ENCODE measurements at places on chromosomes 2 and 18.

- no peaks in the 10 kb centered on the region for H3K4me1 ChIP-seq
- no peak overlapping the region for H3K4me3 ChIP-seq
- H3K36me3 ChIP-seq, result no peaks in the 10 kb centered on the region
- H3K27ac ChIP-seq, result no peak overlapping the region
- no peak for DNase-seq
Observed at GRCh38 chr2:222714361-222715241, 43.1 kb downstream of the MOGAT1 start.

- H3K4me1 ChIP-seq, result no peaks in the 10 kb centered on the region
- H3K27me3 ChIP-seq, result no peaks in the 10 kb centered on the region
- H3K36me3 ChIP-seq, result no peaks in the 10 kb centered on the region
- no peak for DNase-seq
Observed at GRCh38 chr2:34159901-34160300, 560.8 kb upstream of the FAM98A start.

DNA sequence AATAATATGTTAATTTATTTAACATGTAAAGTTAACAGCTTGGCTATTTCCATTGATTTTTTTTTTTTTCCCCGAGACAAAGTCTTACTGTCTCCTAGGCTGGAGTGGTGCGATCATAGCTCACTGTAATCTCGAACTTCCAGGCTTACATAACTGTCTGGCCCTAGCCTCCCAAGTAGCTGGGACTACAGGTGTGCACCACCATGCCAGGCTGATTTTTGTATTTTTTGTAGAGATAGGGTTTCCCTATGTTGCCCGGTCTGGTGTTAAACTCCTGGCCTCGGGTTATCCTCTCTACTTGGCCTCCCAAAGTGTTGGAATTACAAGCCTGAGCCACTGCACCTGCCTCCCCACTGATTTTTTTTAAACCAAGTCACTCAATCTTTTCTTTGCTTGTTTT, 32.5 kb upstream of the KLHL14 start:
- no peak for DNase-seq
- H3K36me3 ChIP-seq, result no peaks in the 10 kb centered on the region
- no peaks in the 10 kb centered on the region for H3K27me3 ChIP-seq
- H3K4me1 ChIP-seq, result no peaks in the 10 kb centered on the region
- H3K4me3 ChIP-seq, result no peak overlapping the region

DNA sequence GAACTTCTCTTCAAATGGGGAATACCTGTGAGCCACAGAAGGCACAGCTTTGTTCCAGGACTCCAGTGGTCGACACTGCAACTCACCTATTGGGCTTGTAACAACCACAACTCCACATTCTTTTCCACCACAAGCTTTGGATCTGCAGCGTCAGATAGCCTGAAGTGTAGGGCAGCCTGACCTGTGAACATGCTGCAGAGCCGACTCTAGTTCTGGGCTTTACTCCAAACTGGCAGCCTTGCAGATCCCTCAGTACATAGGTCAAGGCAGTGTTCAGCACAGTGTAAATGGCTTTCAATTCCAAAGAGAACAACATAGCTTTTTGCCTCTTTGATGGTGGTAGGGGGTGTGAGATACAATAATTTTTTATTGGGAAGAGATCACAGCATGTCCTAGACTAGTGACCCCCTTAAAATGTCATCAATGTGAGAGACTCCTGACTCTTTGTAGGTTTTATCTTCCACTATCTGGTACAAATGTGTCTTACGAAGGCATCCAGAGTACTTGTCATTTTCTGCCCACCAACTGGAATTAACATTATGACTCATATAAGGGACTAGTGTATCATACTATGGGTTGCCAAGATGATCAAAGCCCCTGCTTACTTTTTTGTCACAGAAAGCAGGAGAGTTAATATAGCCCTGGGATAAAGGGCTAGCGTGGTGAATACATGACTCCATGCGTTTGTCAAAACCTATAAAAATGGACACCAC, 149.8 kb downstream of the COPS8 start:
- H3K27me3 ChIP-seq, result no peaks in the 10 kb centered on the region
- no peaks in the 10 kb centered on the region for H3K4me1 ChIP-seq
- H3K4me3 ChIP-seq, result no peak overlapping the region
- DNase-seq, result no peak

DNA sequence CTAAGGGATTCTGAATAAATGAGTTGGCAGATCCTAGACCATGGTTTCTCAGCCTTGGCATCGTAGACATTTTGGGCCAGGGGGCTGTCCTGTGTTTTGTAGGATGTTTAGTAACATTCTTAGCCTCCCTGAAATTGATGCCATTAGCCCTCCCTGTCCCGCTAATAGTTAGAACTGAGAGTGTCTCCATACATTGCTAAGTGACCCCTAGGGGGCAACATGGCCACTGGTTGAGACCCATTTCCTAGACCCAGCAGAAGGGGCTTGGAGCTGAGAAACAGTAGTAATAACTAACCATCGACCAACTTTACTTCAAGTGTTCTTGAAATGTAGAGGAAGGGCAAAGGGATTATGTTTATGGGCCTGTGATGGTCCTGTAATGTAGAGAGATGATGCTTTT, 40.8 kb downstream of the KCMF1 start:
- no peak overlapping the region for H3K27ac ChIP-seq
- H3K27me3 ChIP-seq, result no peaks in the 10 kb centered on the region
- peaks cover 32% of the 10 kb centered on the region for H3K4me1 ChIP-seq
- peaks cover 5% of the 10 kb centered on the region for H3K36me3 ChIP-seq

- H3K4me3 ChIP-seq, result no peak overlapping the region
- H3K36me3 ChIP-seq, result no peaks in the 10 kb centered on the region
- no peak overlapping the region for H3K27ac ChIP-seq
- peaks cover 6% of the 10 kb centered on the region for H3K27me3 ChIP-seq
- no peak for DNase-seq
- H3K4me1 ChIP-seq, result no peaks in the 10 kb centered on the region
Observed at GRCh38 chr2:236656721-236657120, 87.1 kb downstream of the ACKR3 start.

DNA sequence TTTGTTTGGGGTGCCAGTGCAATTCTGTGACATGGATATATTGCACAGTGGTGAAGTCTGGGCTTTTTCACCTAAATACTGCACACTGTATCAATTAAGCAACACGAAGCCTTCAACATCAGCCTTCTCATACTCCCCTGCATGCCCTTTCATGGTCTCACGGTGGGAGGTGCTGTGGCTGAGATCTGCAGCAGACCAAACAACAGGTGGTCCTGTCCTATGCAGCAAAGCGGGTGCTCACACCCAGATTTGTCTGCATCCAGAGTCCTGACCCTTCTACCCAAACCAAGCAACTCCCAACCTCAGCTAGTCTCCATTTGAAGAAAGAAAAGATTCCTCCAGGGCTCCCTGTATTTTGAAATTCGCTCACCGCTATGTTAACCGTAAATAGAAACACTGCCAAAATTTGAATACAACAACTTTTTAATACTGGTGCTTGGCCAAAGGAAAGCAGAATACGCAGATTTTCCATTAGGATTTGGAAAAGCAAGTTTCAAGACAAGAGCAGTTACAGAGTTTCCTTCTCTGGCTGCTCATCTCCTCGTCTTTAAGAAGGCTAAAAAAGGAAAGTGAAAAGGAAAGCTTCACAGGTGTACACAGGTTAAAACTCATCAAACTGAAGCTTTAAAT, 34.9 kb downstream of the FAM168B start:
- no peak overlapping the region for H3K27ac ChIP-seq
- H3K4me1 ChIP-seq, result no peaks in the 10 kb centered on the region
- H3K27me3 ChIP-seq, result no peaks in the 10 kb centered on the region
- DNase-seq, result no peak
- peaks cover 40% of the 10 kb centered on the region for H3K36me3 ChIP-seq

DNA sequence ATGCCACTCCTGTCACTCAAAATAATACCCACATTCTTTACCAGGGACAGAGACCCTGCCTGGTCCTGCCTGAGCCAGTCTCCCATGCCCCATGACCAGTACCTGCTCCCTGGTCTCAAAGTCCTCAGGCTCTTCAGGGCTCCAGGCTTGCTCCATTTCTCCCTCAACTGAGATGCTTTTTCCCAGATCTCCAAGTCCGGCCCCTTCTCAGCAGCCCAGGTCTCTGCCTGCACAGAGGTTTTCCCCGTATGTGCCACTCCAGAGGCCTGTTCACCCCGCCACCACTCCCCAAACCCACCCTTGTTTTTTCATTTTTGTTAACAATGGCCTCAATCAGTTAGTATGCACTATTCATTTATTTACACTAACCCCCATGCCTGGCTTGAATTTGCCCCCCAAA, 499.5 kb upstream of the MYT1L start:
- no peaks in the 10 kb centered on the region for H3K4me1 ChIP-seq
- H3K27ac ChIP-seq, result no peak overlapping the region
- no peaks in the 10 kb centered on the region for H3K27me3 ChIP-seq
- DNase-seq, result no peak
- H3K4me3 ChIP-seq, result no peak overlapping the region

- no peak overlapping the region for H3K27ac ChIP-seq
- H3K4me3 ChIP-seq, result peak overlapping the region; percentile 13
- DNase-seq, result peak; percentile 19
- no peaks in the 10 kb centered on the region for H3K27me3 ChIP-seq
- no peaks in the 10 kb centered on the region for H3K36me3 ChIP-seq
Observed at GRCh38 chr2:30208453-30208852, 22.9 kb upstream of the LBH start.

DNA sequence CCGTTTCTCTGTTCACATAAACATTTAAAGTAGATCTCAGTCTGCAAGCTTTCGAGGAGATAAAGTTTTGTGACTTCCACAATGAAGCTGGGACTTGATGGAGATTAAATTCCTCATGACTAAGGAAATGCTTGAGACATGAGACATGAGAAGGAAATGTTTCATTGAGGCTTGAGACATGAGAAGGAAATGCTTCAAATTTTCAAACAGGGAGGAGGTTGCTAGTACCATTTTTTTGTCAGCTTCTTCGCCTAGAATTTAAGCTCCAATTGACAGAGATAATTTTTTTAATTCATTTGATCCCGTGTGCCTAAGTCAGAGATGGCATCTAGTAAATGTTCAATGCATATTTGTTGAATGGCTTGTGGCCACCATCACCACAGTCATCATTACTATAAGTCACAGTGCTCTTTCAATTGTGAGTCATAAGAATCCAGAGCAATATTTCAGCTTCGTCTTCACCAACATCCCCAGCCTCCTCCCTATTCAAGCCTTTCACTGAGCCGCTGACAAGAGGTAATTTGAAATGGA, 543 bp upstream of the MARCHF4 start:
- DNase-seq, result no peak
- H3K27ac ChIP-seq, result no peak overlapping the region
- peaks cover 8% of the 10 kb centered on the region for H3K4me1 ChIP-seq
- H3K36me3 ChIP-seq, result no peaks in the 10 kb centered on the region
- H3K4me3 ChIP-seq, result no peak overlapping the region

- H3K27me3 ChIP-seq, result no peaks in the 10 kb centered on the region
- H3K4me3 ChIP-seq, result no peak overlapping the region
- DNase-seq, result no peak
- H3K27ac ChIP-seq, result no peak overlapping the region
Observed at GRCh38 chr18:48030616-48031480, 100.4 kb upstream of the SMAD2 start.

DNA sequence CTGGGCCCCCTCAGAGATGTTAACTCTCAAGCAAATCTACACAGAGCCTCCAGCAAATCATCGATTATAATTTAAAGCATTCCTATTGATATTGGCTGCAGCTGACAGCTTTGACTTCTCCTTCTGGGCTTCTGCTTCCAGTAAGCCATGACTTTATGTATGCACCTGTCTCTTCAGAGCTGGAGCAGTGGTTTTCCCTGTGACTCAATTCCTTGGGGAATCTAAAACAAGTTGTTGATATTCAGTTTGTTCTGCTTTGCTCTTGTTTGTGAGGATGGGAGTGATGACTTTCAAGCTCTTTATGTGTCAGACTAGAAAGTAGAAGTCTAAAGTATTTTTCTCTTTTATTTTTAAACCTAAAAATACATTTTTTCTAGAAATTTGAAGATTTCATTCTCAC, 45.1 kb upstream of the TNP1 start:
- no peak overlapping the region for H3K27ac ChIP-seq
- H3K27me3 ChIP-seq, result no peaks in the 10 kb centered on the region
- no peaks in the 10 kb centered on the region for H3K36me3 ChIP-seq
- no peak overlapping the region for H3K4me3 ChIP-seq

DNA sequence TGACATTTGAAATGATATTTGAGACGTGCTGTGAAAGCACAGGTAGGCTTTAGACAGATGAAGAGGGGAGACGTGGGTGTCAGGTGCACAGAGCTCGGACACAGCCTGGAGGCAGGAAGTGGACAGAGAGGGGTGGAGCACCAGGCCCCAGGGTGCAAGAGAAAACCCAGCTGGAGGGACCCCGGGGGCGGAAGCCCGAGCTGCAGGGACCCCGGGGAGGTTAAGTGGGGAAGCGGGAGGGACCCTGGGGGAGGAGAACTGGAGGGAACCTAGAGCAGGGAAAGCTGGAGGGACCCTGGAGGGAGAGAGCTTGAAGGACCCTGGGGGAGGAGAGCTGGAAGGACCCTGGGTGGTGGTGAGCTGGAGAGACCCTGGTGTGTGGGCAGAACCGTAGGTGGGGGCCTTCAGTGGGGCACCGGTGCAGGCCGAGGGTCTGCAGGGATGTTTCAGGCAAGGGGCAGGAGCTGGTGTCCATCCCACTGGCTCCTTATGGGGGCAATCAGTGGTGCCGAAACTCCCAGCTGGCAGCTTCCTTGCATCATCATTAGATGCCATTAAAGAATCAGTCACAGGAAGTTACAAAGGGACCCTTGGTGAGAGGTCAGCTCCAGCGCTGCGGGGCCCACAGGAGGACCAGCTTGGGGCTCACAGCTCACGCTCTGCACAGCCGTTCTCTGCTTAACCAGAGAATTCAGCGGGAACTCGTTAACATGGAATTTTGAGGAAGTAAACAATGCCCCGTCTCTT, 246.6 kb downstream of the EIPR1 start:
- no peak overlapping the region for H3K4me3 ChIP-seq
- no peak overlapping the region for H3K27ac ChIP-seq
- DNase-seq, result no peak

DNA sequence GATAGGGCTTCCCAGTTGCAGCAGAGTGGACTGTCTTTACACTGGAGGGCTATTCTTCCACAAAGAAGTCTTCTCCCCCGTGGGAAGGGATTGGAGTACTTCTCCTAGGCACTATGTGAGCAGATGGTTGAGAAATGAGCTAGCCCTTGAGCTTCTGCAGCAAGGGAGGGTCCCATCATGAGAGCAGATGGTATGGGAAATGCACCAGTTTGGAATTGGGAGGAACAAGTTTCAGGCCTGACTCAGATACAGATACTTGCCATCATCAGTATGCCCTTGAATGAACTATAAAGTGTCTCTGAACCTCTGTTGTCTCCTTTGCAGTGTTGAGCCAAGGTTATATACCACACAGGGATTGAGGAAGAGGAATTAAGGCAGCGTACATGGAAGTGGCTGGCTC, 757.4 kb downstream of the RNF144A start:
- no peaks in the 10 kb centered on the region for H3K27me3 ChIP-seq
- no peak for DNase-seq
- H3K36me3 ChIP-seq, result no peaks in the 10 kb centered on the region
- no peak overlapping the region for H3K27ac ChIP-seq
- H3K4me3 ChIP-seq, result no peak overlapping the region
- peaks cover 21% of the 10 kb centered on the region for H3K4me1 ChIP-seq

DNA sequence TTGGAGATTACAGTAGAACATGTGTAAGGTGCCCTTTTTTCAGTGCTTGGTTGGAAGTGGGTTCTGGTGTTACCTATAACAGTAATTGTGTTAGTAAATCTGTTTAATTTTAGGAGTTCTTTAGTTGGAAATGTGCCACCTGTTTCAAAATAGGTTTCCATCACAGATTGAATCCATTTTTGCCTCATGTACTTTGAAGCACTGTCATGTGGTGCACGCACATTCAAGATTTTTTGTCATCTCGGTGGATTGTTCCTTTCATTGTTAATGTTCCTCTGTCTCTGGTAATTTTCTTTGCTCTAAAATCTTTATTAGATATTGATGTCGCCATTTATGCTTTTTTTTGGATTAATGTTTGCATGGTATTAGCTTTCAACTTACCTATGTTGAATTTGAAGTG, 1.3 kb downstream of the ATP9B start:
- peaks cover 29% of the 10 kb centered on the region for H3K4me1 ChIP-seq
- no peaks in the 10 kb centered on the region for H3K36me3 ChIP-seq
- H3K4me3 ChIP-seq, result peak overlapping the region; percentile 59
- no peaks in the 10 kb centered on the region for H3K27me3 ChIP-seq
- H3K27ac ChIP-seq, result peak overlapping the region; percentile 91
